Mesendoderm (in vitro differentiated cells): ENCODE measurements at places on chromosomes 11 and 22.
A peak's percentile ranks its signal among the peaks of the same experiment; 100 is the strongest.

DNA sequence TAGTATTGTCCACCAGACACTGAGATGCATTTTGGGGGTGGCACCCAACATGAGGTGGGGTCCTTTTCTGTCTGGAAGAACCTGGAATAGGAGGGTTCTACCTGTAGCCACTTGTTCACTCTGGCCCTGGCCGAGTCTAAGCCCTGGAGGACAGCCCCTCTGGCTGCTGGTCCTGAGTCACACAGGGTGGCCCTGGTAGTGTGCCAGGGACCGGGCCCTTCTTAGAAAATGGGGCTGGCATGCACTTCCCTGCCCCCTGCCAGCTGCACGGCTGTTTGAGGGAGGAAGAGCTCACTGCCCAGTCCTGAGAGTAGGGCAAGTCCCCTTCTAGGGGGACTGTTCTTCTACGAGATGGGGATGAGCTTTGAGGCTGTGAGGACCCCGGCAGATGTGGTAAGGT, 2.2 kb downstream of the PLCB3 start:
- DNase-seq: no peak

DNA sequence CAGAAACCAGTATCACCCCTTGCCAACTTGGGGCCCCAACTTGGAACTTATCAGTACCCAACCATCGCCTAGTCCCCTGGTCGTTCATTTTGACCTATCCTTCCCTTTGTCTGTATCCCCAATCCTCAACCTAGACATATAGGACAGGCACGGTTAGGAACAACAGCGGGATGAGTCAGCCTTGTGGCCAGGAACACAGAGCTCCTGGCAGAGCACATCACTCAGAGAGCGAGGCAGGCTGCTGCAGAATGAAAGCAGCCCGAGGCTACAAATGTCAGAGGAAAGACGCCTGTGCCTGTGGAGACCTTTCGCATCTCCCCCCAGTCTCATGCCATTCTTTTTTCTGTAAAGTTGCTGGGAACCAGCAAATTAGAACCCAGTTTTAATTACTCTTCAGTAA, 14.6 kb downstream of the DKK3 start:
- peak; percentile 95 for DNase-seq

DNA sequence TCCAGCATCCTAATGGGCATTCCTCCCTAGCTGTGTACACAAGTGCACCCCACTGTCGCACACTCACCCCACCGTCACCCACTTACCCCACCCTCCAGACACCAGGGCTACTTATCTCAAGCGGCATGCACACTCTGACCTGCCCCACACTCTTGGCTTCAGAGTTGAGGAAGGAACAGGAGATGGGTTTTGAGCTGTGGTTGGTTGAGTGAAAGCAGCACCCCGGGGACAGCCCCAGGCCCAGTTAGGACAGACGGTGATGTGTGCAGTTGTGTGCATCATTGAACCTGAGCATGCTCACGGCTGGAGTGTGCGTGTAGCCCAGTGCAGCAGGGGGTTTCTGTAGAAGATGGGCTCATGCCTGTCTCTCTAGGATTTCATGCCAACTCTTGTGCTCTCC, 32.5 kb downstream of the AHNAK start:
- DNase-seq: no peak

- DNase-seq: no peak
These were observed 29.8 kb downstream of the SHISA8 start for GRCh38 chr22:41885116-41885515.

- DNase-seq: no peak
These were observed 445.6 kb downstream of the NTM start for GRCh38 chr11:131816051-131816450.

- peak; percentile 56 for DNase-seq
These were observed 2.3 kb upstream of the TYMP start for GRCh38 chr22:50531962-50532674.

GRCh38 chr11:105929084-105929955, 92.7 kb downstream of the MSANTD4 start:
- no peak for DNase-seq

GRCh38 chr11:8110396-8110795, 29.4 kb downstream of the TUB start:
- DNase-seq: no peak

DNA sequence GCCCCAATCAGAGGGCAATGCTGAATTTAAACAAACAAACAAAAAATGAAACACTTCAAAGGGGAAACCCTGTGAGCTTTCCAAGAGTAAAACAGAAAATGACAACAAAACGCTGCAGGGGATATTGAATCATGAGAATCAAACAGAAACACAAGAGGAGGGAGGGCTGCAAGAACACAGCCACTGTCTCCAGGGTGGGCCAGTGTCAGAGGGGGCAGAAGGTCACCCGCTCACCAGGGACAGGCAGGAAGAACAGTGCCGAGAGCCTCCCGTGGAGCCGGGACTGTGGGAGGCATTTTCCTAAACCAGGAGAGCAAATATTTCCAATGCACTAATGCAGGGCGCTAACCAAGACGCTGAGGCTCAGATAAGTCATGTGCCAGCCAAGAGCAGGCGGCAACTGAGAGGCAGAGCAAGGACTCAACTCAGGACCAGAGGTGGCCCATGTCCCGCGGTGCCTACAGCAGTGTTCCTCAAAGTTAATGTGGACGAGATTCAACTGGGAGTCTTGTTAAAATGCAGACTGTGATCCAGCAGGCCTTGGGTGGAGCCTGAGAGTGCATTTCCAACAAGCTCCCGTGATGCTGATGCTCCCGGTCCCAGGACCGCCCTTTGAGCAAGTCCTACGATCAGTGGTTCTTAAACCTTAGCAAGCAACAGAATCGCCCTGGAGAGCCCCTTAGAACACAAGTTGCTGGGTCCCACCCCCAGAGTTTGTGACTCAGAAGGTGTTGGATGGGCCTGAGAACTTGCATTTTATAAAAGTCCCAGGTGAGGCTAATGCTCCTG, 197.2 kb downstream of the TENM4 start:
- DNase-seq: no peak

GRCh38 chr11:72833811-72834493, 19.7 kb downstream of the ATG16L2 start:
- no peak for DNase-seq

- no peak for DNase-seq
These were observed 4.8 kb downstream of the ROBO4 start for GRCh38 chr11:124892750-124893454.

GRCh38 chr11:91265946-91266345, 958.7 kb upstream of the FAT3 start:
- no peak for DNase-seq

- no peak for DNase-seq
These were observed 8.8 kb downstream of the ZW10 start for GRCh38 chr11:113764527-113765219.

DNA sequence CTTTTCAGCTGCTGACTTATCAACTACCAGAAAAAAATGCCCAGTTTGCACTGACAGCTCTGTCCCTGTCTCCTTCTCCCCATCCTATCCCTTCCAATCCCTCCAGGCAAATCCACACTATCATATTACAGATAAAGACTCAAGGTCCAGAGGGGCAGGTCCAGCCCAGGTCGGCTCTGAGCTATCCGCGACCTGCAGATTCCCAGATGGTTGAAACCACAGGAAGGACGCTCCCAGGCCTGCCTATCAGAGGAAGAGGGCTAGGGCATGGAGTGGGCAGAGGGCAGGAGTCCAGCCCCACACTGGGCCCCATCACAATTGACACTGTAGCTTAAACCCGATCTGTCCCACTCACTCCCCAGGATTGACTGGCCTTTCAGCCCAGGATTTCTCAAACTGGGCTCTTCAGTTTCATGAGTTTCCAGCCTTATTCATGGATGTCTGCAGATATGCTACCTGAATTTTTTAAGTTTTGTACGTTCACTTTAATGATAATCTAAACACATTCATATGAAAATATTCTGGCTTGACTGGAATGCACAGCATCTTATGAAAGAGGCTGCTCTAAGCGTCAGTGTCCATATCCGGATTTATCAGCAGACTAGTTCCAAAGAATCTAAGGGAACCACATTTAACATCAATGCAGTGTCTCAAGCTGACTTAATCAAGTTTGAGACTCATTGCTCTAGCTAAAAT, 16.4 kb upstream of the FCHSD2 start:
- DNase-seq: no peak

GRCh38 chr11:124113890-124114289, 1.4 kb upstream of the VWA5A start:
- DNase-seq: peak; percentile 17

- DNase-seq: peak; percentile 86
These were observed 113.5 kb downstream of the SLC1A2 start for GRCh38 chr11:35305670-35306382.

DNA sequence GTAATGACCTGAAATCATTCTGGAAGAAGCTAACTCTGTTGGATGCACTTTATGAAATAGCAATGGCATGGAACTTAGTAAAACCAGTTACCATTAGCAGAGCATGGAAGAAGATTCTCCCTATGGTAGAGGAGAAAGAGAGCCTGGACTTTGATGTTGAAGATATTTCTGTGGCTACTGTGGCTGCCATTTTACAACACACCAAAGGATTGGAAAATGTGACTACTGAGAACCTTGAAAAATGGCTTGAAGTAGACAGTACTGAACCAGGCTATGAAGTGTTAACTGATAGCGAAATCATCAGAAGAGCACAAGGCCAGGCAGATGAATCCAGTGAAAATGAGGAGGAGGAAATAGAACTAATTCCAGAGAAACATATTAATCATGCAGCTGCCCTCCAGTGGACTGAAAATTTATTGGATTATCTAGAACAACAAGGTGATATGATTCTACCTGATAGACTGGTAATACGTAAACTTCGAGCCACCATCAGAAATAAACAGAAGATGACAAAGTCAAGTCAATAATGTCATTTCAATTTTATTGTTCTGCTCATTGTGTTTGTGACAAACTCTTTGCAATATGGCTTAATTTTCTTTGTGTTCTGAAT, 2.0 kb downstream of the JRKL start:
- no peak for DNase-seq

GRCh38 chr11:33687733-33688479, 12.7 kb downstream of the C11orf91 start:
- peak; percentile 66 for DNase-seq

- no peak for DNase-seq
These were observed 49.5 kb downstream of the PRR5L start for GRCh38 chr11:36345535-36346141.

GRCh38 chr11:1639102-1639620, 9.6 kb downstream of the KRTAP5-5 start:
- DNase-seq: no peak

DNA sequence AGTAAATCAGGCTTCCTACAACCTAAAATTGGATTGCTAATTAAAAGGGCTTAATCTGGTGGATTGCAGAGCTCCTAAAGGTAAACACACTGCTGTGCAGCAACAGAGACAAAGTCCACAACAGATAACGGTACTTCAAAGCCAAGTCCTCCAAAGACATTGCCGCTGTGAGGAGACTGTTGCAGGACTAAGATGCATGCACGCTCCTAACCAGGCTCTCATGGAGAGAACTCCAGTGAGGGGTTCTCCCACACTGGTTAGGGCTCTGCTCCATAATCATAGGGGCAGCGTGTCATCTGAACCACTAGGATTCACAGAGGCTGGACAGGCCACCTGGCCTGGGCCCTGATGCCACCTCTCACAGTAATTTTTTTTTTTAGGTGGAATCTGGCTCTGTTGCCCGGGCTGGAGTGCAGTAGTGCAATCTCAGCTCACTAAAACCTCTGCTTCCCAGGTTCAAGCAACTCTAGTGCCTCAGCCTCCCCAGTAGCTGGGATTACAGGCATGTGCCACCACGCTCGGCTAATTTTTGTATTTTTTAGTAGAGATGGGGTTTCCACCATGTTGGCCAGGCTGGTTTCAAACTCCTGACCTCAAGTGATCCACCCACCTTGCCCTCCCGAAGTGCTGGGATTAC, 56.9 kb upstream of the ARFGAP3 start:
- peak; percentile 24 for DNase-seq

- DNase-seq: peak; percentile 52
These were observed 72.5 kb upstream of the ZBED5 start for GRCh38 chr11:10930224-10930971.

DNA sequence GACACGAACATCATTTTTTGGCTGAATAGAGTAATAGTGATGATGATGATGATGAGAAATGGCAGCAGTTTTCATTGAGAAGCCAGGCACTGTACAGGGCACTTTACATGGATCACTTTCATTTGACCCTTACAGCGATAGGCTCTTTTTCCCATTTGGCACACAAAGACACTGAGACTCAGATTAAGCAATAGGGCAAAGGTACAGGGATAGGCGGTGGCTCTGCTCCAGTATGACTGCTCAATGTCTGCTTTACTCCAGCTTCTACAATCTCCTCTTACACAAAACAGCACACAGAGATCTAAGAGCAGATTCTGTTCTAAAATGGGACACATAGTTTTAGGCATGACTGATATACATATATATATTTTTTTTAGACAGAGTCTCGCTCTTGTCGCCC, 40.6 kb downstream of the MPPED2 start:
- no peak for DNase-seq

- DNase-seq: no peak
These were observed 23.8 kb upstream of the NUCB2 start for GRCh38 chr11:17252704-17253103.

GRCh38 chr22:38313384-38313955, 3.8 kb downstream of the CSNK1E start:
- no peak for DNase-seq
